ENCODE measurements at places on chromosomes 5 and 9. TPM values are rescaled to one million over a fixed set of nuclear protein-coding genes. Genes with fewer than 3 reads are reported as not detected.

The ELAVL2 gene
- not detected for total RNA-seq

The C5orf24 gene
- 31.4 TPM for total RNA-seq

The BAAT gene
- 0.15 TPM for total RNA-seq

The EHMT1 gene
- total RNA-seq: 142 TPM

The CAPSL gene
- total RNA-seq: not detected

The FAM81B gene
- total RNA-seq: 0.94 TPM

Measured in CD4-positive, CD25-positive, alpha-beta regulatory T cell (primary cell).